ENCODE measurements at places on chromosomes 5 and 9.

DNA sequence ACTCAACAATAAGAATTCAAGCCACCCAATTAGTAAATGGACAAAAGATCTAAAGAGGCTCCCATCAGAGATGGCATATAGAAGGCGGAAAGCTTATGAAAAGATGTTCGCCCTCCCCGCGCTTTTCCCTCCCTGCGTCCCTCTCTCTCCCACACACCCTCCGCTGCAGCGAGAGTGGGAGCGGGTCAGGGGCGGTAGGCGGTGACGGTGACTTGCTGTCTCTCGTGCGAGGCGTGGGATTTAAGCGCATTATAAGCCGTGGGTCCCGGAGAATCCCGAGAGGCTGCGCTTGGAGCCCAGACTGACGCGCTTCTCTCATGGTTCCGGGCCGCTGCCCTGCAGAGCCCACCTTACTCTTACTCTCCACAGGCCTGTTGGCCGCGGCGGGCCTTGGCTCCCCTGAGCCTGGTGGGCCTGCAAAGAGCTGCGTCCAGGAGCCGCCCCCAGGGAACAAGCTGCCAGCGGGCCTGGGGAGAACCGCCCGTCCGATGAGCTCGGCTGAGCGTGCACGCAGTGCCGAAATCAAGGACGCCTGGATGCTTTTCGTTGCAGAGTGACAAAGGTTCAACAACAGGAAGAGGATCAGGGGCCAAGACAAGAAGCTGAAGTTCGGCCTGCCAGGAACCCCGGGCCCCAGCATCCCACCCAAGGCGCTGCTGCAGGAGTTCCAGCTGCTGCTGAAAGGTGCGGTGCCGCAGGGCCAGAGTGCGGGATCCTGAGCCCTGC is 42.6 kb upstream of the BICD2 start:
- DNase-seq = no peak

DNA sequence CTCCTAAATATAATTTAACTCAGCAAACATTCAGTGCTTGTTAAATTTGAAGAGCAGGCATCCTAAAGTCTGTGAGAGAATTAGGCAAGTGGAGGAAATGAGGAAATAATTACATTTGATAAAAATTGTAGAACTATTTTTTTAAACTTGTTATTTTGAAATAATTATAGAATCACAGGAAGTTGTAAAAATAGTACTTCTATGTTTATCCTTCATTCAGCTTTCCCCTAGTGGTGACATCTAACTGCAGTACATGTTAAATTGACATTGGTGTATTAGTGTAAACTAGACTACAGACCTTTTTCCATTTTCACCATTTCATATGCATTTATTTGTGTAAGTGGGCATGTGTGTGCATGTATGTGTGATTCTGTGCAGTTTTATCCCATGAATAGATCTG is 51.6 kb downstream of the F2RL2 start:
- DNase-seq = no peak

- DNase-seq = no peak
Observed at GRCh38 chr9:109816490-109816889, 36.5 kb downstream of the PALM2AKAP2 start.

GRCh38 chr9:83178717-83179116 is 115.8 kb upstream of the RASEF start:
- no peak for DNase-seq

GRCh38 chr5:102850503-102850902 is 95.4 kb downstream of the PAM start:
- DNase-seq = no peak

- DNase-seq = no peak
Observed at GRCh38 chr5:7917130-7918123, 48.5 kb downstream of the MTRR start.

- DNase-seq = no peak
Observed at GRCh38 chr5:137333475-137333874, 165.7 kb downstream of the SPOCK1 start.

DNA sequence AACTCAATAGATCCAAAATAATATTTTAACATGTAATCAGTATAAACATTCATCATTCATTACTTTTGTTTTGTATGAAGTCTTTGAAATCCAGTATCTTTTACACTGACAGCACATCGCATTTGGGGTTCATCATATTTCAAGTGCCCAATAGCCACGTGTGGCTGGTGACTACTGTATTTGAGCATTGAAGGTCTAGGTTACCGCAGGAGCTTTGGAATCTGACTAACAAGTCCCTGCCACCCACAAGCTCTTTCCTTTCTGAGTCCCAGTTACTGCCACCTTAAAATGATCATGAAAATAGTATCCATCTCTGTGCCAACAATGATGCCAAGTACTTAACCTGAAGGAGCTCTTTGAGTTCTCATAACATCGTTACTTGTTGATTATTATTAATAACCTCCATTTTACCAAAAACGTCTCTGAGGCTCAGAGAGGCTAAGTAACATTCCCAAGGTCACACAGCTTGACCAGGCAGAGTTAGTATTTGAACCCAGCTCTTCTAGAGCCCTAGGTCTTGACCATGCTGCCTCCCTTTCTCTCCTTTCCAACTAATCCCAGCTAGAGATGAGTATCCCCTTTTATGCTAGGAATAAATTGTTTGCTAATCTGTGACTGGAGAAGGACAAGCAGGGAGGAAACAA is 24.2 kb downstream of the ARHGEF37 start:
- DNase-seq = no peak

Data from stimulated activated CD4-positive, alpha-beta T cell treated with anti-CD3 and anti-CD28 coated beads, Interleukin-2, amount 100 ng/mL, for 4 hours (primary cell).